ENCODE measurements at places on chromosomes 13 and 19.

GRCh38 chr13:110259651-110260050 lies 47.3 kb downstream of the COL4A1 start:
- peak; percentile 38 for DNase-seq

DNA sequence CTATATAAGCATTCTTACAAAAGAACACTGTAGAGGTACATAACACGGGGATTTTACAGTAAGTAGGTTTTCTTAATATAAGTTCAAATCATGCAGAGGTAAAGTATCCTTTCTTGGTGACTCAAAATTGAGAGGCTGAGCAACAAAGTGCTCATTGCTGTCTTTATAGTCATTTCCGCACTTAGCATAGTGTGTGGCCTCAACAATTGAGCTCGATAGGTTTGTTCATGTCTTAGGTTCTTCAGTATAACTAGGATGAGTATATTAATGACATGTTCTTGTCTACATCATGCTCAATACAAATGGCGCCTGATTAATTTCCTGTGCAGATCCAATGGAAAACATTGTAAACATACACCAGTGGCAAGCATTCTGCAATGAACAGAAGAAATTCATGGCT lies 1.4 kb downstream of the WDFY2 start:
- DNase-seq, result peak; percentile 74

- DNase-seq, result no peak
Observed at GRCh38 chr19:19169236-19170052, 619 bp downstream of the MEF2B start.

DNA sequence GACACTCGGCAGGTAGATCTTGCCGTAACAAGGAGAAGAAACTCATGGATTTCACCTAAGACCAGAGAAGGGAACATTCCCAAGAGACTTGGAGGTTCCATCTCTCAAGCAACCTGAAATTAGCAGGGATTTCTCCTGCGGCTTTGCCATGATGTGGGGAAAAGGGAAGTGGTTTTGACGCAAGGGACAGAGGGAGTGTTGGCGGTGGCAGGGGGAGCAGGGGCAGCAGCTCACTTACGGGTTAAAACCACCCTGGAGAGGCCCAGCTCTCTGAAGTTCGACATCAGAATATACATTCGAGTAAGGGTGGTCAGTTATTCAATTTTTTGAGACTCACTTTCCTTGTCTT lies 76.1 kb upstream of the POMP start:
- no peak for DNase-seq

DNA sequence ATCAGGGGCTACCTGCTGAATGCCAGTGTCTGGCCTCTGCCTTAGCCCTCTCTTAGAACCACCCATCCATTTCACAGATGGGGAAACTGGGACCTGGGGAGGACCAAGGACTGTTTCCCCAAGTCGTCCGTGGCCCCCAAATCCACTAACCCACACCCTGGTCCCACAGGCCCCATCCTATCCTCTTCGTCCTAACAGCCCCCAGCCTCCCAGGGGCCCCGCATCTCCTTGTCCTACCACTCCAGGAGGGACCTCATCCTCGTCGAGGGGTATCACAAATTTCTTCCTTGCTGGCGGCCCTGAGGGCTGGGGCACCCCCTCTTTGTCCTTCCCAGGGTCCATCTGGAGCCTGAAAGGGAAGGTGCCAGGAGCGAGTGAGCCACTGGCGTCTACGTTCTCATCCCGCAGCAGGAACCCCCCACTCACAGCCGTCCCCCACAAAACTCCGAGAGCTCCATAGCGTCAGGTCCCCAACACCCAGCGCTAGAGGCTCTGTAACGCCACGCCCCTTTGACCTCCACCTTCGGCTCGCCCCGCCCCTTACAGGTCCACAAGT lies 606 bp downstream of the ERCC1 start:
- no peak for DNase-seq

DNA sequence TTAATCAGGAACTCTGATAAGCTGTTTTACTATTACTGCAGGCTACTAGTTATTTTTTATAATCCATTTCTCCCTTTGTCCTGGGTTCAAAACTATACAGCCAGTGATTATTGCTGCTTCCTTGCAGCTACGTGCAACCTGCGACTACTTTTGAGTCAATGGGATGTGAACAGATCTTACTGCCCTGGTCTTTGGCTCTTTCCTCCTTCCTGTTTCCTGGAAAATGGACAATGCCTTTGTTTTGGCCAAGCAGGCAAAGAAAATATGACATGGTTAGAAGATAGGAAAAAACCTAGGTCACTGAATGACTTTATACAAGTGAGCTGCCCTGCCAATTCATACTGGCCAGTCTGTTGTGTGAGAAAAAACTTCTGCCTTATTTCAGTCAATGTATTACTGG lies 201.2 kb upstream of the KLF12 start:
- no peak for DNase-seq

GRCh38 chr19:10952809-10953208 lies 8.0 kb upstream of the SMARCA4 start:
- no peak for DNase-seq

- no peak for DNase-seq
Observed at GRCh38 chr13:59208405-59209195, 955.1 kb downstream of the DIAPH3 start.

DNA sequence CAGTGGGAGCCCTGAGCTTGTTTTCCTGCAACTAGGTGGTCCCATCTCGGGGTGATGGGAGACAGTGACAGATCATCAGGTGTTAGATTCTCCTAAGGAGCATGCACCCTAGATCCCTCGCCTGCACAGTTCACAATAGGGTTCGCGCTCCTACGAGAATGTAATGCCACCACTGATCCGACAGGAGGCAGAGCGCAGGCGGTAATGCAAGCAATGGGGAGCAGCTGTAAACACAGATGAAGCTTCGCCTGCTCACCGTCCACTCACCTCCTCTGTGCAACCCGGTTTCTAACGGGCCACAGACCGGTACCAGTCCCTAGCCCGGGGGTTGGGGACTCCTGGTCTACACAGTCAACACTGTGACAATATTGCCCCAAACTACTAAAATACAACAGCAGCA lies 38.8 kb downstream of the CARD8 start:
- no peak for DNase-seq

- DNase-seq, result peak; percentile 86
Observed at GRCh38 chr19:44643605-44644401, at the start of gene PVR. TSS of gene PVR (plus strand) at chr19:44643910. CDS start at chr19:44644097, 187 bp downstream.

- DNase-seq, result no peak
Observed at GRCh38 chr13:49806126-49806536, 13.6 kb upstream of the KPNA3 start.

- no peak for DNase-seq
Observed at GRCh38 chr13:95050800-95051615, 250.2 kb downstream of the ABCC4 start.

- no peak for DNase-seq
Observed at GRCh38 chr13:27077451-27077850, 94.2 kb downstream of the USP12 start.

DNA sequence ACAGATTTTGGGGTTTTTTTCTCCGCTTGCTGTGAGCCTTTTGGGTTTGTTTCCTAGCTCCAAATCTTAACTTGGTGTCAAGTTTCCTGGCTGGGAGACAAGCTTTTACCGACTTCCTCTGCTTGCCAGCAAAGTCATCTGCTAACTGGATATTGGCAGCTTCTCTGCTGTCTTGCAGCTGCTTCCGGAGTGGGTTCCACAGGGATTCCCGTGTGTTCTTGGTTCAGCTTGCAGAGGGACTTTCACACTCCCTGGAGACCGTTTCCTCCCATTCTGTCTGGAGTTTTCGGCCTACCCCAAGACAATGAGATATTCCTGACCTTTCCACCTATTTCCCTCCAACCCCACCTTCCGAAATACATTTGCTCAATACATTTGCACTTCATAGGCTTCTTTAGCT lies 2.2 kb upstream of the COLGALT1 start:
- DNase-seq, result peak; percentile 84

GRCh38 chr13:32334671-32335070 lies 19.4 kb downstream of the BRCA2 start:
- no peak for DNase-seq

GRCh38 chr13:99275093-99275469 lies 16.9 kb upstream of the GPR18 start:
- DNase-seq, result peak; percentile 57

DNA sequence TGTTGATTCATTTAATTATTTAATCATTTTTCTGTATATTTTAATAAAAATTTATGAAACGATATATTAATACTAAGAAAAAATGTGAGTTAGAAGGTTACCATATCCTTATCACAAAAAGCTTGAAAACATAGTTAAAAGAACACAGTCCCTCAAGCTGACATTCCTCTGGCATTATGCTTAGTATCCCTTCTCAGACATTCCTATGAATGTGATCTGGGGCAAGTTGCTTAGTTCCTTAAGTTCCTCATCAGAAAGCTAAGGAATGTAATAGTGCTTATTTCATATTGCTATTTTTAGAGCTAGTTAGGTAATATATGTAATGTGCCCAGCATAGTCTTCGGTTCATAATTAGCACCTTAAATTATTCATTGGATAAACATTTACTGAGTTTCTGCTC lies 122.8 kb downstream of the MTUS2 start:
- DNase-seq, result no peak

DNA sequence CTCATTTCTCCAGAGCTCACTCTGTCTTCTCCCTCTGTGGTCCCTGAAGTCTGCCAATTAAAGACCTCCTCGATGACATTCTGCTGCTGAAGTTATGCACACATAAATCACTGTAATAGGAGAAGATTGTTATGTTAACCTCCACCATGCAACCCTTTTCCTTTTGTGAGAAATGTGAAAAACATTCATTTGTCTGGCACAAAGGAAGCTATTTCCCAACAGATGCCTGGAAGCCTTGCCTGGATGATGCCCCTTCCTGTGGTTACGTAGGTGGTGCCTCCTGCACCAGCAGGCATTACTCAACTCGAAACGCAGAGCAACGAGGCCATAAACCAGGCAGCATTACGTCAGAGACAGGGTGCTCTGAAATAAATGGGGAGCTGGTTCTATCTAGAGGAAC lies 327.4 kb upstream of the ZNF507 start:
- DNase-seq, result no peak

DNA sequence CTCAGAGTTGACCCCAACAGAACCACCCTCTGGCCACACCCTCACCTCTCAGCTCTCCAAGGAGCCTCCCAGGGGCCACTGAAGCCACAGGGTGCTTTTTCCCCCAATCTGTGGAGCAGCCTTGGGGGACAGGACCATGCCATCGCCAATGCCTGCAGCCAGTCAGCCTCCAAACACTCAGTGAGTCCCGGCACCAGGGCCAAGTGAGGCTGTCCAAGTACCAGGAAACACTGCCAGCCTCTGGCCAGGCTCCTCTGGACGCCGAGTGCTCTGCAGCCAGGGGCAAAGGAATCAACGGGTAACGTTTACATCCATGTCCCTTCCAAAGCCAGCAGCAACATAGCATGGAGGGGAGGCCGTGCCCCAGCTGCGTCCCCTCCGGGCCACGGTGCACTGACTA lies 9.5 kb upstream of the COMP start:
- DNase-seq, result no peak

GRCh38 chr13:21344662-21345176 lies 114.4 kb downstream of the ZDHHC20 start:
- no peak for DNase-seq

GRCh38 chr19:18833849-18834643 lies 2.3 kb downstream of the UPF1 start:
- DNase-seq, result no peak

- no peak for DNase-seq
Observed at GRCh38 chr19:6533746-6534418, 3.1 kb downstream of the TNFSF9 start.

DNA sequence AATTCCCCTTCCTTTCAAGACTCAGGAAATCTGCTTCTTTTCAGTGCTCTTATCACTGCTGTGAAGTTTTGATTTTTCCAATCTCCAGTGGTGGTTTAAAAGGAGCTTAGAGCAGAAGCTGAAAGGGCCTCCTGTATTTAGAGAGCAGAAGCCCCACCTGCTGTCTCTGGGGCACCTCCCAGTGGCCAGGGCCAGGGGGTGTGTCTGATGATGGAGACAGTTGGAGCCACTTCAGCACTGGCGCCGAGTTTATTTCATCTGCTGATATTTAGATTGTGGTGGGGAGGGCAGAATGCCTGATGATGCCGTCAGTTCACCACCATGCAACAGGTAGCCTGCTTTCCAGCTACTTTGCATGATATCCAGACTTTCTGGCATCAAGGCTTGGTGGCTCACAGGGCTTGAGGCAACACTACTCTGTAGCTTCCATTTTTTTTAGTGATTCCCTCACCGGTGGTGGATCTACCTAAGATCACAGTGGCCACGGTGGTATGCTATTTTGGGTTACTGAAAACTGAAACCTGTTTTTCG lies 371.9 kb downstream of the KCNRG start:
- no peak for DNase-seq

DNA sequence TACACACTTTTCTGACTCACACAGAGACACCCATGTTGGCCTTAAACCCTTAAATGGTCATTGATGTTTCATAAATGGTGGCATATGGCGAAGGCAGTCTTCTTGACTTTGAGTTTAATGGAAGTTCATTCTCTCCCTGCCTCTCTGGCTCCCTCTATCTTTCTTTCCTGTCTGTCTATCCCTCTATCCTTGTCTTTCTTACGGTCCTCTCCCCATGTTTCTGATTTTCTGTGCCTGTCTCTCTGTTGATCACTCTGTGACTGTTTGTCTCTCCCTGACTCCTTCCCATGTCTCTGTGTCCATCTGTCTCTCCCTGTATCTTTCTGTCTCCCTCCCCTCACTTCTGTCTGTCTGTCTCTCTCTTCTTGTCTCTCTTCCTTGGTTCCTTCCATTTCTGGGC lies 43.2 kb upstream of the SHKBP1 start:
- DNase-seq, result no peak

GRCh38 chr19:5916181-5916708 lies 2.2 kb downstream of the CAPS start:
- DNase-seq, result no peak

DNA sequence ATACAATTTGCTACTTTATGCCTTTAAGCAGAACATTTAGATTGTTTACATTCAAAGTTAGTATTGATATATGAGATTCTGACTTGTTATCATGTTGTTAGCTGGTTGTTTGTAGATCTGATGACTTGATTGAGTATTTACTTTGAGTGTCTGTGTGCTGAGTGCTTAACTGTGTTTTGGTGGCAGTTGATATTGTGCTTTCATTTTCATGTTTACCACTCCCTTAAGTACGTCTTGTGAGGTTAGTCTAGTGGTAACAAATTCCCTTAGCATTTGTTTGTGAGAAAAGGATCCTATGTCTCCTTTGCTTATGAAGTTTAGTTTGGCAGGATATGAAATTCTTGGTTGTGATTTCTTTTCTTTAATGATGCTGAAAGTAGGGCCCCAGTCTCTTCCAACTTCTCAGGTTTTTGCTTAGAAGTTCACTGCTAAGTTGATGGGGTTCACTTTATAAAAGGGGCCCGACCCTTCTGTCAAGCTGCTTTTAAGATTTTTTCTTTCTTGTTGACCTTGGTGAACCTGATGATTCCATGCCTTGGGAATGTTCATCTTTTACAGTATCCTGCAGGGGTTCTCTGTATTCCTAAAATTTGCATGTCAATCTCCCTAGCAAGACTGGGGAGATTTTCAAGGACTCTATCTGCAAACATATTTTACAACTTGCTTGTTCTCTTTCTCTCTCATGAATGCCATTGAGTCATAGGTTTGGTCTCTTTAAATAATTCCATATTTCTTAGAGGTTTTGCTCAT lies 1095.4 kb upstream of the PCDH20 start:
- no peak for DNase-seq

DNA sequence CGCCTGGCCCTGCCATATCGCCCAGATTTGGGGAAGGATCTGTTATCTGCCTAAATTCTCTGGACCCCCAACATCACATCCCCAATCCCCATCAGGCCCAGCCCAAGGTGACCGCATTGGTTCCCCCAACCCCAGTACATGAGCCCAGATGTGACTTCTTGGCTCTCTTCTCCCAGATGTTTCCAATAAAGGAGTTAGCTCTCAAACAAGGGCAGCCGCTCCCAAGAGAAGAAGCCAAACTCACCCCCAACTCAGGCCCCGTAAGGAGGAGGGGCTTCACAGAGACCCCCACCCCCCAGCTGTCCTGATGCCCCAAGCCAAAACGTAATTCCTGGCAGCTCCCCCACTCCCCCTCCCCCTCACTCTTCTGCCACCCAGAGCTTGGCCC lies 6.9 kb downstream of the FBN3 start:
- no peak for DNase-seq

Data from EL (cell line).